Kidney (tissue), 22 donors: ENCODE measurements at places on chromosomes 11 and 22.

- DNase-seq = no peak
Observed at GRCh38 chr11:30245621-30246020, 14.8 kb downstream of the FSHB start.

DNA sequence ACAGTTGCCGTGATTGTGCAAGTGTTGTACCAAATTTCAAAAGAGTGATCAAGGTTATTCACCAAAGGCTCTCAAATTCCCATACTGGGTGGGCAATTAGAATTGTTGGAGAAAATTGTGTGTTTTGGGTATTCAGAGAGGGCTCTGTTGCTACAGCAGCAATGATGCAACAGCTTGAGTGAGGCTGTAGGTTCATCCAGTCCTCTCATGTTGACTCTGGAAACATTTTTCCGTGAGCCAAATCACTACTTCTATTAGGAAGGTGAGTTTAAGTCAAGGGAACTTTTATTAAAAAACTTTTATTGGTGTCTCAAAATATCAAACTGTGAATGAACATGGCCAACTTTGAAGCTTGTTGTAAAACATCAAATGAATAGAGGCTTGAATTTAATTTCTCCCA, 116.5 kb downstream of the CD44 start:
- no peak for DNase-seq

GRCh38 chr11:7427733-7428132, 57.6 kb upstream of the OLFML1 start:
- no peak for DNase-seq

- DNase-seq = peak; percentile 58
Observed at GRCh38 chr22:49155770-49156580, 671.7 kb downstream of the BRD1 start.

GRCh38 chr22:30279046-30279788, 10.1 kb downstream of the CASTOR1 start:
- DNase-seq = no peak

DNA sequence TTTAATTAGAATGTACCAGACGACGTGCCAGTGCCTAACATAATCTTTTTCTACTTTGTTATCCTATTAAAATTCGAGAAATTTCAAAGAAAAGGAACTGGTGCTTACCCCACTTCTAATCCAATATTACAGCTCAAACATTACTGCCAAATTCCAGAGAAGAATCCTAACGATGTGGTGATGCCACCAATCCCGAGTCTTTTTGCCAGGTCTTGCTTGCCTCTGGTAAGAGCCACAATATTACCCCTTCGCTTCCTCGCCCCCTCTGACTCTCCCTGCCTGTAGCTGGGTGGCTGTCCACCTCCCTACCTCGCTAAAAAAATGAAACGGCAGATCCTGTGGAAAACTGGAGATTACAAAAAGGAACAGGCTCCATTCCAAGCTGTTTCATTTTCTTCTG, 49.4 kb upstream of the TBCEL start:
- DNase-seq = no peak

DNA sequence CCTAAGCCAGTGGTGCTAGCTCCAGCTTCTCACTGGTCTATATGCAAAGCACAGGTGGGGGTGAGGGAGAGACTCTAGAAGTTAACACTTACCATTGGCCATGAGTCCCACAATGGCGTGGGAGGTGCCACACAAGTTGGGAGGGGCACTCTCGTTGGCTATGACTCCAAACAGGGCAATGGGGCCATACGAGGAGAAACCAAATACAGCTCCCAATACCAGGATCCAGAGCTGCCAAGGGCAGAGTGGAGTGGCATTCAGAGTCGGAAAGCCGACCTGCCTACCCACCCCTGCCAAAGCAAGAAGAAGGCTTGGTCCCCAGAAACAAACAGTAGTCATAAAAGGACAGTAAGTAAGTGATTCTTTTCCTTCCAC, 5.6 kb downstream of the SLC37A4 start:
- DNase-seq = no peak

GRCh38 chr11:111535281-111535680, 5.2 kb upstream of the LAYN start:
- DNase-seq = no peak

- DNase-seq = no peak
Observed at GRCh38 chr11:130721736-130722135, 194.5 kb downstream of the SNX19 start.

GRCh38 chr11:9878936-9879335, 215.1 kb downstream of the SWAP70 start:
- no peak for DNase-seq

DNA sequence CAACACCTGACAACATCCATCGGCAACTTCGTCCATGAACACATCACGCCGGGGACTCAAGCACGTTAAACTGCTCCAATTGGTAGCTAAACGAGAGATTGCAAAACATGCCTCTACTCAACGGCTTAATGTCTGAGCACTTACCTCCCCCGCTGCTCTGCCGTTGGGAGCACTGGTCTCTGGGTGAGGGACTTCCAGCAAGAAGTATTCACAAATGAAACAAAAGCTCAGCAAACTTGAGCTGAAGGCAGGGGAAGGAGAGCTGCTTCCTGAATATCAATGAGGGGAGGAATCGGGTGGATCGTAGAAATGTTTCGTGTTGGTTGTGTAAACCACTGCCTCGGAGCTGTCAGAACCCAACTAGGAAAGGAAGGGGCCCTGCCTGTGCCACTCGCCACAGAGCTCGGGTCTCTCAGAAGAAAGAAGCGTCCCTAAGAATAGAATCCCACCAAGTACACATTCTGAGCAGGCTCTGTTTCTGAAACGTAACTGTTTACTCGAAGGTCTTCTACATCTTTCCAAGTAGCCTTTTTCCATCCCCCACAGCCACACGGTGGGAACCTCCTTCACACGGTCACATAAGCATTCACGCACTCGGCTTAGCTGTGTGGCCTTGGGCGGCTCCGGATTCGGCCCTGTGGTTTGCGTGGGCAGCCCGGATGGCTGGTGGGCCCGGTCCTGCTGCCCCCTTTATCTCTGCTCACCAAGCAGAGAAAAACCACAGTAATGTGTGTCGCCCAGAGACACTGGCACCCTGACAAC, at the start of gene MLC1:
Gene MLC1, minus strand, starts transcription at position 216 of the 762 bp plus-strand sequence. CDS start 524 bp downstream, outside the sequence.
- DNase-seq = no peak

DNA sequence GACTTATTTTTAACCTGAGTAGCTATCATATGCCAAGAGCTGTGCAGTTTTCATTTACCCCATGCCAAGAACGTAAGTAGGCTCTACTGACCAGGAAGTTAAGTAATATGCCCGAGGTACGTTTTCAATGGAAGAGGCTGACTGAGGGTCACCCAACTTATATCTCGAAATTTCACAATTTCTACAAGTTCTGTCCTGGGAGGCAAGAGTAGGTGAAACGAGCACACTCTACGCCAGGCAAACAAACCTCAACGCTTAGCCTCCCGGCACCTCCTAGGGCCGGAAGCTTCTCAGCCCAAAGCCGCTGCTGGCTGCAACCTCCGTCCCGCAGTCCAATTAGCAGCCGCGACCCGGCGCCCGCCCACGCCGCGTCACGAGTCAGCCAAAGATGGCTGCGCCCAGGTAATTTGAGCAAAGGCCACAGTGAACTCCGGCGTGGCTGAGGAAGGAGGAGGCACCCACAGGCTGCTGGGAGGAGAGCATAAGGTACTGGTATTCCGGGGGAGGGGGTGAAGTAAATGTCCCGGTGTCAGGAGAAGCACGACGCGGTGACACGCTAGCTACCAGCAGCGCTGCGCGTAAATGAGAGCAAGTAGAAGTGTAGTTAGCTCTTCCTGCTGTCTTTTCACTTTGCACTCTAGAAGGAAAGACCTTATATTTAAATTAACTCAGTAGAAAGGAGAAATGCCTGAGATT, at the start of gene TMEM126A:
Gene TMEM126A, plus strand, starts transcription at position 364 of the 696 bp plus-strand sequence. CDS start 2,289 bp downstream, outside the sequence.
- peak; percentile 94 for DNase-seq

- DNase-seq = no peak
Observed at GRCh38 chr11:69035150-69035945, 13.4 kb upstream of the TPCN2 start.

DNA sequence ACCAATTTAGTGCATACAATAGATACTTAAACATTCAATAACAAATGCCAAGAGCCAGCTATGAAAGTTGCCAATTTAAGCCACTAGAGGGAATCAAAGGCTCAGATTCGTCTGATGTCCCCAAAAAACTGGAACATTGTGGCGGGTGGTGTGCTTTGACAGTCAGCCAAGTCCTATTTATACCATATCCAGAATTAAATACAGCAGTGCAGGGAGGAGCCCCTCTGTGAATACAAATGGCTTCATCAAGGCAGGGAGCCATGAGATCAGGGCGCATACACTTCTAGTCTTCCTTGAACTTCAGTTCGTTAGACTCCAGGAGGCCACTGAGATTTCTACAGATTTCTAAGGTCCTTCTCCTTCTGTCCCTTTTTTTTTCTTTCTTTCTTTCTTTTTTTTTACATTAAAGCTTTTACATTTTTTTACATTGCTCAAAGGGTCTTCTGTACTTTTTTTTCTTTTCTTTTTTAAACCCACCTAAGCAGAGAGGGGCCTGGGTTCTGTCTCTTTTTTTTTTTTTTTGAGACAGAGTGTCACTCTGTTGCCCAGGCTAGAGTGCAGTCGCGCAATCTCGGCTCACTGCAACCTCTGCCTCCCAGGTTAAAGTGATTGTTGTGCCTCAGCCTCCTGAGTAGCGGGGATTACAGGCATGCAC, 41.5 kb upstream of the HSPA8 start:
- DNase-seq = peak; percentile 69

GRCh38 chr22:49936018-49936972, 17.9 kb downstream of the CRELD2 start:
- peak; percentile 59 for DNase-seq

DNA sequence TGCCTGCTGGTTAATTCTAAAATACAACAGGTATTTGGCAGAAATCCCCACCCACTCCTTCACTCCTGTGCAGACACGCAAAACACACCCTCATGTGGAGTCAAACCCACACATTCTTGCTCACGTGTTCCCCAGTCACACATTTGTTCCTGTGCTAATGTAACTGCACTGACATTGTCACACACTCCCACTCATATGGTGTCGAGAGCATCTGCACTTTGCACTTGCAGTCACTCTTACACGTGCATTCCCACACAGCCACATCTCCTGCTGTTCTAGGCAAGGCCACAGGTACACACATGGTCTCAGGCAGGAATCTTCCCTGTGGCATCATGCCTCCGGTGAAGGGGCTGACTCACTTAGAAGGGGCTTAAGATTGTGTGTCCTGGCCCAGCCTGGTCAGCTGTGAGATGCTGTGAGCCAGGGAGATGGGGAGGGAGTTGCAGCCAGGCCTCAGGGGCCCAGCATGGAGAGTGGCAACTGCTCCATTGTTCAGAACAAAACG, 395.0 kb downstream of the TENM4 start:
- peak; percentile 53 for DNase-seq

- no peak for DNase-seq
Observed at GRCh38 chr22:29080106-29080975, 7.5 kb downstream of the KREMEN1 start.

DNA sequence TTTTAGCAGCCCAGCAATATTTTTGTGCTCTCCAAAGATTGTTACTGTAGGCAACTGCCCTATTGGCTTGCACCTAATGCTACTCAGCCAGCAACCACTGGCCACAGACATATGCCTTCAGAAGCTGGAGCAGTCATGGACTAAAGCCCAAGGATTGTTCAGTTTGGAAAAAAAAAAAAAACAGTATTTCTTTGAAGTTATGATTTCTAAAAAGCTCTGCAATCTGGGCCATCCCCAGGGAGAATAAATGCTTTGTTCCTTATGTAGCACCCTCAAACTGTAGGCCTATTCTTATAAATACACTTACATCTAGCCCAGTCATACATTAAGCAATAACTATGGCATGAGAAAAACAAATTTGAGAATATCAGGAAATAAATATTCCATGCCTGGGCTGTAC, 2190.5 kb upstream of the RAG2 start:
- DNase-seq = no peak

- no peak for DNase-seq
Observed at GRCh38 chr22:39244136-39244495, 666 bp downstream of the PDGFB start.

GRCh38 chr11:112734207-112734606, 227.0 kb upstream of the NCAM1 start:
- DNase-seq = peak; percentile 90

- DNase-seq = no peak
Observed at GRCh38 chr11:59865031-59865430, 1.3 kb downstream of the TCN1 start.

GRCh38 chr11:17230867-17231851, 23.4 kb upstream of the PIK3C2A start:
- no peak for DNase-seq

DNA sequence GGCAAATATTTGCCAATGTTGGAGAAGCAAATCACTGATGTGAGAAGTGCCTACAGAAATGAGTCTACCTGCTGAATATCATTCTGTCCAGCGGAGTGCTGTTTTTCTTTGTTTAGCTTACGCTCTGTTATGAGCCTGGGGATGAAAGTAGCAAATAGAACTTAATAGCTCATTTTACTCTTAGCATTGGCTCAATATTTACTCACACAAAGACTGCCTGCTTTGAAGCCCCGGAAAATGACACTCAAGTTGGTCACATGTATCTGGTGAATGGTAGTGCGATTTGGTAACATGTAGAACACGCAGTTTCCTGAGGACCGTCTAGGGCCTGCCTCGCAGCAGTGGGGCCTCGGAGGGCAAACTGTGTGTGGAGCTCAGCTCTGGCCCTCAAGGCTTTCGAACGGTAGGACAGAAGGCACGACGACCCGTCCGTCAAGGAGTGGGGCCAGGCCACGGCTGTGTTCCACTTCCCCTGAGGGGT, 38.9 kb downstream of the TBC1D22A start:
- no peak for DNase-seq

GRCh38 chr22:25689631-25690030, 52.4 kb upstream of the MYO18B start:
- DNase-seq = no peak

DNA sequence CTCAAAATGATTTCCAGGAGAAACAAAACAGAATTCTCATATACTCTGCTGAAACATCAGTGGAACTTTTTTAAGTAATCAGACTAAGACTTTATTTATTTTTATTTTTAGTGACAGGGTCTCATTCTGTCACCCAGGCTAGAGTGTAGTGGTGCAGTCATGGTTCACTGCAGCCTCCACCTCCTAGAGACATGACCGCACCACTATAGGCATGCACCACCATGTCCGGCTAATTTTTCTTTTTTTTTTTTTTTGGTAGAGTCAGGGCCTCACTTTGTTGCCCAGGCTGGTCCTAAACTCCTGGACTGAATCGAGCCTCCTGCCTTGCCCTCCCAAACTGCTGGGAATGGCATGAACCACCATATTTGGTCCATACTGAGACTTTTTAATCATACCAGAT, 42.9 kb downstream of the PRDM10 start:
- no peak for DNase-seq

- no peak for DNase-seq
Observed at GRCh38 chr11:44256673-44257291, 53.2 kb downstream of the ALX4 start.

GRCh38 chr11:5297721-5298323, 3.9 kb downstream of the OR51B4 start:
- no peak for DNase-seq
